IgD-negative memory B cell (primary cell): ENCODE measurements at places on chromosomes 6 and 20. TPM values are rescaled to one million over a fixed set of nuclear protein-coding genes. Genes with fewer than 3 reads are reported as not detected.

The ADGB gene
- not detected for polyA plus RNA-seq

The WDR27 gene
- 8.6 TPM for polyA plus RNA-seq

The SLC32A1 gene
- not detected for polyA plus RNA-seq

The SIM1 gene
- not detected for polyA plus RNA-seq

The C20orf202 gene
- not detected for polyA plus RNA-seq

The PMEPA1 gene
- 7.0 TPM for polyA plus RNA-seq

The KCNK17 gene
- polyA plus RNA-seq: not detected

The FNDC1 gene
- polyA plus RNA-seq: not detected

The GSTA3 gene
- polyA plus RNA-seq: not detected

The BCLAF1 gene
- 137 TPM for polyA plus RNA-seq

The KCNS1 gene
- not detected for polyA plus RNA-seq

The RIPOR3 gene
- polyA plus RNA-seq: 3.3 TPM

The EYA4 gene
- polyA plus RNA-seq: not detected

The USP49 gene
- 1.5 TPM for polyA plus RNA-seq

The NMBR gene
- not detected for polyA plus RNA-seq

The SSTR4 gene
- not detected for polyA plus RNA-seq

The FAM217A gene
- polyA plus RNA-seq: not detected

The LY6G6F gene
- polyA plus RNA-seq: 0.95 TPM

The CDSN gene
- not detected for polyA plus RNA-seq

The MEP1A gene
- polyA plus RNA-seq: not detected

The BTN1A1 gene
- polyA plus RNA-seq: 3.7 TPM

The HLA-DQB1 gene
- polyA plus RNA-seq: 155 TPM

The SLC24A3 gene
- polyA plus RNA-seq: not detected

The ENPP1 gene
- polyA plus RNA-seq: 0.34 TPM

The PRDM13 gene
- not detected for polyA plus RNA-seq

The TP53TG5 gene
- polyA plus RNA-seq: not detected

The CD83 gene
- polyA plus RNA-seq: 43.8 TPM

The SYCP2L gene
- polyA plus RNA-seq: not detected

The RAB44 gene
- polyA plus RNA-seq: not detected

The PACRG gene
- polyA plus RNA-seq: not detected

The HRH3 gene
- not detected for polyA plus RNA-seq

The FAM209A gene
- not detected for polyA plus RNA-seq

The OLIG3 gene
- polyA plus RNA-seq: not detected

The CD24 gene
- polyA plus RNA-seq: 261 TPM

The HUS1B gene
- 2.2 TPM for polyA plus RNA-seq

The DUSP15 gene
- polyA plus RNA-seq: not detected

The CYP39A1 gene
- not detected for polyA plus RNA-seq

The HSPA1L gene
- 1.2 TPM for polyA plus RNA-seq

The TSPYL4 gene
- polyA plus RNA-seq: 9.8 TPM

The ENPP5 gene
- 1.7 TPM for polyA plus RNA-seq

The OXT gene
- 0.59 TPM for polyA plus RNA-seq
